ENCODE measurements at places on chromosomes 3 and 15.

DNA sequence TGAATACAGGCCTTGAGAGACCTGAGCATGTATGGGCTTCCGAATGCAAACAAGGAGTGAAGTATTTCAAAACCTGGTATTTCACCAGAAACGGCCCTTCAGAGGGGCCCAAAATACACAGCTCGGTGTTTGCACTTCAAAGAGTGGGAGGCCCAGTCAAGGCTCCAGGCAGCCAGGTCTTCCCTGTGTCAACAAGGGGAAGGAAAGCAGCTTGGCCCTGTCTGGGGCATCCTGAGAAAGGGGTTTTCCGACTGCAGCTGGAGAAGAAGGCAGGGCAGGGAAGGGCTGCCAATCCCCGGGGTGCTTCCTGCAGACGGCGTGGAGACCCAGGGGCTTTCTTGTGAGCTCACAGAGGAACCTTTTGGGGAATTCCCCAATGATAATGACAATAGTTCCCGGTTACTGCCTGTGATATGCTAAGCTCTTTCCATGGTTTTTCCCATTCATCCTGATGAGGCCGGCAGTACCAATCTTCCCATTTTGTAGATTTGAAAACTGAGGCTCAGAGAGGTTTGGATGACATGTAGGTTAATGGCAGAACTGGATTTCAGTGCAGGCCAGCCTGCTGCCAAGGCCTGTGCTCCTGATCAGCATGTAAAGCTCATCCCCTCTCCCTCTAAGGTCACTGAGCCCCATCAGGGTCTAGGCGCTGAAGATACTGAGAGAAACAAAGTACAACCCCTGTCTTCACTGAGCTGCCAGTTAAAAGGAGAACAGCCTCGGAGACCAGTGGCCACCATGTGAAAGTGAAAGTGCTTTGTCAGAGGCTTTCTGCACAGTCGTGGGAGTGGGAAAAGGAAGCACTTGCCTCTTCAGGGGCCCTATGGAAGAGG, 43.0 kb upstream of the TLE3 start:
- DNase-seq, result no peak

- no peak for DNase-seq
These were observed 1.9 kb downstream of the UBP1 start for GRCh38 chr3:33438284-33438668.

GRCh38 chr3:82506204-82506603, 744.8 kb upstream of the GBE1 start:
- no peak for DNase-seq

- no peak for DNase-seq
These were observed at the start of gene TNK2 for GRCh38 chr3:195907934-195908693. Gene TNK2 (minus strand): TSS chr3:195908551. CDS start chr3:195888588, 19,963 bp downstream.

- DNase-seq, result no peak
These were observed 11.6 kb upstream of the EPB42 start for GRCh38 chr15:43232289-43232874.

GRCh38 chr15:87781959-87782625, 474.4 kb downstream of the NTRK3 start:
- DNase-seq, result no peak

DNA sequence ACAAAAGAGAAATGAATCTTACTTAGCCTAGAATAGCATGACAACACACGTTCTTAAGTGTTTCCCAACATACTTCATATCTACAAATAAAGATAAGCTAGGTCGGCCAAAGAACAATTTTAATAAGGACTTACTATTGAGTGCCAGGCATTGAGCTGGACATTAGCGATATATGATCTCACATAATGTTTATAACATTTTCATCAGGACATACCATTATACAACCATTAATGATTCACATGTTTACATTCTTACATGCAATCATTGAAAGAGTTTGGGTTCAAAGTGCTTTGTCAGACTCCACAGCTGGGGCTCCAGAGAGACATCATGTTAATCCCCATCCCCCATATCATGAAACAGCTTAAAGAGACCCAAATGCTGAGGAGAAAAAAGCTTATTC, 189.0 kb downstream of the STT3B start:
- no peak for DNase-seq

DNA sequence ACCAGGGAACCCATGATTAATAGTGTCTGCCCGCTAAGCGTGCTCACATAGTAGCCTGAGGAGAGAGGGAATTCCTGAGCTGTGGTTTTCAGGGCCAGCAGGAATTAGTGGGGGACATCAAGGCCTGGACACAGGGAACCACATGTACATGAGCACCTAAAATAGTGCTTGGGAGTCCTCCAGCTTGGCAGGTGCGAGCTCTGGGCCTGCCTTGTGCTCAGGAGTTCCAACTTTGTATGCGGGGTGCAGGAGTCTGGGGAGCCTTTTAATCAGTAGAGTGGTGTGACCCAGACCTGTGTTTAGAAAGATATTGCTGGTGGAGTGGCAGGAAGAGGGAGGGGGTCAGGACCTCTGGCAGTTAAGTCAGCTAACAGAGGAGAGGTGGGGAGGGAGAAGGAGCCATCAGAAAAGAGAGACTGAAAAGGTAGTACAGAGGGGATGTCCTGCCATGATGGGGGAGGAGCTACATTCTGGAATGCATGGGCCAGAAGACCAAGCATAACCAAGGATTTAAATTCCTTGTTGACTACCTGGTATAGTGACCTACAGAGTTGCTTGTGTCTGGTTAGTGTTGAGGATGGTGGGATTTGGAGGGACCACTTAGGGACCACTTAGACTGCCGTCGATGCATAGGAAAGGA, 1.9 kb downstream of the DAG1 start:
- no peak for DNase-seq

GRCh38 chr3:122697952-122698620, 17.4 kb downstream of the PARP14 start:
- no peak for DNase-seq

DNA sequence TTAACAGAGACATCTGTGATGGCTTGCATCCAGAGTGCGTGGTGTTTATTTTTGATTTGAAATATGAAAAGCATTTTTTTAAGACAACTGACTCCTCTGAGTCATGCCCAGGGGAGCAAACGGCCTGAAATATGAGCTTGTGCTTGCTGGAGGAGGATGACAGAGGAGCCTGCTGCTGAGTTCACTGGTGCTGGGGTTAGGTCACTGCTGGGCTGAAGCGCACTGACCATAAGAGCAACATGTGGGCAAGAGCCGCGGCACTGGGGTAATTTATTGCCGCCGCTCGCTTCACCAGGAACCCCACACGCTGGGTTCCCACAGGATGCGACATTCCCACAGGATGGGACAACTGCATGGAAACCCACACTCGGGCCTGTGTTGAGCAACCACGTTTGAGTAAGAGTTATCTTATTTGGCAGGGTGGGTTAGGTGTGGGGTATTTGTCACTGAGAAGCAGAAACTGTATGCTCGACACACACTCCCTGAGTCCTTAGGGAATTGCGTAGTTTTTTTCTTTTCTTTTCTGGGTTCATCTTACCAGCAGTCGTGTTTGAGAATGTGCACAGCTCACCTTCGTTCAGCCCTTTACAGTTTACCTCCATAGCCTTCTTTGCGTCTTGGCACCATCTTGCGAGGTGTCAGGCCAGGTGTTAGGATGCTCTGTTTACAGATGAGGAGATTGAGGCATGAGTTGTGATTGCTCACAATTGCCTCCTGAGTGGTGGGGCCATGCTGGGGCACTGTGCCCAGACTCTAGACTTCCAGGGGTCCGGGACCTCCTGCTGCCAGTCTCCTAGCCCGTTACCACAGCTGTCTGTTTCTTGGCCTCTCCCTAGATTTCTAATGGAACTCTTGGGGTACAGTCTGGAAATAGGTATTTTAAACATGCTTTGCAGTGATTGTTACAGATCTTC, 60.4 kb downstream of the SMAD3 start:
- no peak for DNase-seq

- no peak for DNase-seq
These were observed at the start of gene IGDCC3 for GRCh38 chr15:65377976-65378366. Gene IGDCC3 (minus strand): TSS chr15:65378002. CDS start chr15:65377788, 214 bp downstream.

- DNase-seq, result no peak
These were observed 256.4 kb upstream of the TGFBR2 start for GRCh38 chr3:30350011-30350410.

- no peak for DNase-seq
These were observed 405.1 kb downstream of the LSAMP start for GRCh38 chr3:116040152-116040551.

DNA sequence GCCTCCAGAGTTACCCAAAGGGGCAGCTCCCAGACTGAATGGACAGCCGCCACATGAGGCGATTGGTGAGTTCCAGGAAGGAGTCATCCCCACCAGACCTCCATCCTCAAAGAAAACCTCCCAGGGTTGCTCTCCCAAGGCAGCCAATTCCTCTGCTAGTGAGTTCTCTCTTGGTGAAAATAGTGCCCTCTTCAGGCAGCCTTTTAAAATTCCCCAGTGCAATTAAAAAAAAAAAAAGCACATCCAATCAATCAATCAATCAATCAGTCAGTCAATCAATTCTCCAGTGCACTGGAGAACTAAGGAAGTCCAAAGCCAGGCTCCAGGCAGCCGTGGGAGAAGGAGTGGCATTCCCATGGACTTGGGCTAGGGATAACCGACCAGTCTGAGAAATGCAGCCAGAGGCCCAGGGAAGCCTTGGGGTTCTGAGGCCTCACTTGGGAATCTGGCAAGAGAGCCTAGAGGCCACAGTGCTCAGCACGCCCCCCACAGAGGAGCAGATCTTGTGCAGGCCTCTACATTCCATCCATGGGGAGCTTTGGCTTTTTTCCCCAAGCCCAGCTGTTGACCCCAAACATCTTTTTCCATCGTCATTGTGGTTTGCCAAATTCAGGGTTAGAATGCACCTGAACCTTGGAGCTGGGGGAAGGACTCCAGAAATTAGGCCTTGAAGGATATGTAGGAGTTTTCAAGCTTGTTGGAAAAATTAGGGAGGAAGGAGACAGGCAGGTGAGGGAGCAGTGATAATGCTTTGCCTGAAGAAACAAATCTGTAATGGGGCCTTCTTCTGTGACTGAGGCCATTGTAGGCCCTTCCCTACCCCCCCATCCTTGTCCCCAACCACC, 4.8 kb downstream of the PAQR5 start:
- no peak for DNase-seq

DNA sequence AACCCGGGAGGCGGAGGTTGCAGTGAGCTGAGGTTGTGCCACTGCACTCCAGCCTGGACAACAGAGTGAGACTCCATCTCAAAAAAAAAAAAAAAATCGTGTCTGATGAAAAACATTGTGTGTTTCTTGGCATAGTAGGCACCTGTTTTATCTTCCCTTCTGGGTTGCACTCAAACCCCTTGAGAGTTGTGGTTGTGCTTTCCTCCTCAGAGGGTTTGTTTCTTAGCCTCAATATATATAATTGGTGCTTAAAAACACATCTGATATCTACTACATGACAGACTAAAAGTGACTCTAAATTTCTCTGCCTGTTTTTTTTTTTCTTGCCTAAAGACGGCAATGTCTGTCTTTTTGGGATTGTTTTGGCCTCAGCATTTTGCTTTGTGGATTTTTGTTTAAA, 7.6 kb downstream of the NR1D2 start:
- DNase-seq, result no peak

DNA sequence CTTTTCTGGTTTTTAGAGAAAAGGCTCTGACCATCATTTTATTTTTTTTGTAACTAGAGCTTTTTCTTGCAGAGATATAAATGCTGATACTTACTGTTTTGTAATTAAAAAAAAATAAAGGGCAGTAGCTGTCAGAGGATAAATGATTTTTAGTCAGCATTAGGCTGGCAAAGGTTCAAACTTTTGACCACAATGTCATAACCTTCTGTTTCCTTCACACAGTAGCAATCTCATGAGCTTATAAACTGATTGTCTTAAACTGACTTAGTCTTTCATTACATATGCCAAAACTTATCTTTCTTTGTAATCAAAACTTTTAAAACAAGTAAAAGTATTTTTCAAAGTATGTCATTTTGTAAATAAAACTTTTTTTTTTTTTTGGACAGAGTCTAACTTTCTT, 841.9 kb downstream of the OTOL1 start:
- DNase-seq, result no peak

DNA sequence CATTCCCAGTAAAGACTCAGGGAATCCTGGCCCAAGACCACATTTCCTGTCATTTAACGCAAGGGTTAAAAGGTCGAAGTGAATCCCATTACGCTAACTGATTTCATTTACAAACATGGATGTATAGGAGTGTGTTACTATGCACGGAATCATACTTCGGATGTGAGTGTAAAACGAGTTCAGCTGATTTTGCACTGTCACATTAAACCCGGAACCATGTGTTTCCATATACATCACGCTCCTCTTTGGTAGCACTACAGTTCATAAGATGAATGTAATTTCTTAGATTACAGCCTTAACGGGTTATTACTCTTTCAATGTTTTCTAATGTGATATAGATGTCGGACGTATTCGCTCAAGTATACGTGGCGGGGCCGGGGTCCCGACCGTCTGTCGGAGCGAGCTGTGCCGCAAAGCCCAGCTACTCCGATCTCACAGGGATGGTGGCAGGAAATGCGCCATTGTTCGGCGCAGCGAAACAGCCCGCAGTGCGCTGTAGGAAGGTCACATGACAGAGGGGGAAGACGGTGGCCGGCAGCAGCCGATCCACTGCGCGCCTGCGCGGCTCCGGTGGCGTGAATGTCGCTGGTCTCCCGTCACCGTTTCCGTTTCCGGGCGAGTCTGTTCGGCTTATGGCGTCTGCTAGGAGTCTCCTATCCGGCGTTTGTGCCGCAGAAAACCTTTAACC, 97.3 kb downstream of the NPAP1 start:
- DNase-seq, result no peak

- no peak for DNase-seq
These were observed 380.2 kb upstream of the ATP11B start for GRCh38 chr3:182413061-182413460.

GRCh38 chr3:139679220-139679775, 1.5 kb upstream of the NMNAT3 start:
- DNase-seq, result no peak

DNA sequence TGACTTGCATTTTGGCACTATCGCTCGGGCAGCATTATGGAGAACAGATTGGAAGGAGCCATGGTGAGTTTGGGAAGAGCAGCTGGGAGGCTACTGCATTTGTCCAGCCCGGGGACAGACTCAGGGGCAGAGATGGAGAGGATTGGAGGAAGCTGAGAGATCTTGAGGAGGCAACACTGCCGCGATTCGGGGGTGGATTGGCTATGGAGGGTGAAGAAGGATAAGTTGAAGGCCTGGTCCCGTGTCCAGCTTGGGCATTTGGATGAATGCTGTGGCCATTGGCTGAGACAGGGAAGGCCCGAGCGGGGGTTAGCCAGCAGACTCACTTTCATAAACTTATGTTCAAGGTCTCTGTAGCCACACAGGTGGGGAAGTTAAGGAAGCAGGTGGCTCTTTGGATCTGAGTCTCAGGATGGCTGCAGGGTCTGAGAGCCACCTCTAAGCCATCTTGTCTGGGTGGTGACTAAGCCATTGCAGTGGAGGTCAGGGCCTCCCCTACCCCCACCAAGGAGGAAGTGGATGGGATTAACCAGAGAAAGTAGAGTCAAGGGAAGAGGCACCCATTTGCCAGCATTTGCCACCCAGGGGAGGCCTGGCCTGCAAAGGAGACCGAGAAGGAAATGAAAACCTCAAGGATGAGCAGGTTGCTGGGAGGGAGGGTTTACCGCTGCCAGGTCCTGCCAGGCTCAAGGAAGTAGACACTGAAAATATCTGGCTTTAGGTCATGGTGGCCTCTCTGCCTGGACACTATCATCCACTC, 144.0 kb upstream of the TLE3 start:
- DNase-seq, result no peak

GRCh38 chr15:59894835-59895234, 109.3 kb upstream of the FOXB1 start:
- DNase-seq, result no peak

GRCh38 chr15:32028921-32029320, 1.4 kb upstream of the CHRNA7 start:
- DNase-seq, result no peak
